ENCODE measurements at places on chromosomes 11 and 22. TPM values are rescaled to one million over a fixed set of nuclear protein-coding genes. Genes with fewer than 3 reads are reported as not detected.

Gene SCN3B
- total RNA-seq: 54.4 TPM

Gene HBG1
- total RNA-seq: 28.5 TPM

Gene FAM180B
- 0.16 TPM for total RNA-seq

Gene HTR3A
- 0.31 TPM for total RNA-seq

Gene RAB39A
- total RNA-seq: 47.7 TPM

Gene PITPNM1
- 34.0 TPM for total RNA-seq

Gene LGR4
- 19.0 TPM for total RNA-seq

Gene PRDM10
- 13.6 TPM for total RNA-seq

Gene SCT
- total RNA-seq: not detected

Measured in occipital lobe (tissue), 3 donors.